Right forelimb (tissue), 1 donor: ENCODE measurements at places on chromosomes 13 and 19.

- DNase-seq, result no peak
Measured at GRCh38 chr13:38755793-38756192, 68.9 kb downstream of the FREM2 start.

DNA sequence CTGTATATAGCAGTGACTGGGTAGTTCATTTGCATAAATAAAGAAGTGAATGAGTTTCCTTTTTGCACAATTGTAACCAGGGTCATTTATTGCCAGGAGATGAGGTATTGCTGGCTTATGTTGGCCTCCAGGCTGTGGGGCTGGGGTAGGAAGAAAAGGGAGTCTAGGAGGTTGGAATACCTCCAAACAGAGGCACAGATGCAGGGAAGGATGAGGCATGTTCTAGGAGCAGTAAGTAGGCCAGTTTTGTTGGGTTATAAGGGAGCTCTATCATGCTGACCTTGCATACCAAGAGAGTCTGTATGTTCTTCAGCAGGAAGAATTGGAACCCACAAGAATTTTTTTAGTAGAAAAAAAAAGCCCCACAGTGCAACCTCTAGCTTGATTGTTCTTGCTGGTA lies 17.2 kb upstream of the CYSLTR2 start:
- DNase-seq, result no peak

- DNase-seq, result no peak
Measured at GRCh38 chr13:60571571-60571970, 174.6 kb downstream of the TDRD3 start.

- DNase-seq, result no peak
Measured at GRCh38 chr13:100470866-100471505, 117.6 kb downstream of the GGACT start.

DNA sequence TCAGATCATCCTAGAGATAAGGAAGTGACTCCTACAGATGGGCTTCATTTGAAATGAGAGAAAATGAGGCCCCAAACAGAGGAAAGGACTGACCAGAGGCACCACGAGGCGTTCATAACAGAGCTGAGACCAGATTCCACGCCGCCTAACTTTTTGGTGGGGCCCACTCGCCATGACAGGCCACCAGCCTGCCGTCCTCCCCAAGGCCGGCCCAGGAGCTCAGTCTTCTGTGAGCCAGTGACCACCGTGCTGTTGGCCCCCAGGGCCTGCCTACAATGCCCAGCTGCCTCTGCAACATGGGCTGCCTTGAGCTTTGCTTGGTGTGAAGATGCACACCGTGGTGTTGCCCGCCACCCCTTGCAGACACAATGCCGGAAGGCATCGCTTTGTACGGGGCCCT lies 40.5 kb downstream of the TSHZ3 start:
- DNase-seq, result no peak

- DNase-seq, result peak; percentile 75
Measured at GRCh38 chr19:17327654-17328516, 6.8 kb downstream of the ANO8 start.

DNA sequence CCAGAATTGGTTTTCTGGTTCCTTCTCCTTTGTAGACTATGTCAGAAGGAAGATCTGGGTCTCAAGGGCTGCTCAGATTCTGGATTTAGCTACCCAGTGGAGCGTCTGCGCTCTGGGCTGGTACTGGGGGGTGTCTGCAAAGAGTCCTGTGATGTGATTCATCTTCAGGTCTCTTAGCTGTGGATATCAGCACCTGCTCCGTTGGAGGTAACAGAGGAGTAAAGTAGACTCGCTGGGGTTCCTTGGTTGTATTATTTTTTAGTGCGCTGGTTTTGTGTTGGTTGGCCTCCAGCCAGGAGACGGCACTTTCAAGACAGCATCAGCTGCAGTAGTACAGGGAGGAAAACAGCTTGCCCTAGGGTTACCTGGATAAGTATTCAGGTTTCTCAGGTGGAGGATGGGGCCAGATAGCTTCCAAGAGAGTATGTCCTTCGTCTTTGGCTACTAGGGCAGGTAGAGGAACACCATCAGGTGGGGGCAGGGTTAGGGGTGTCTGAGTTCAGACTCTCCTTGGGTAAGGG lies 10.4 kb upstream of the KLK15 start:
- DNase-seq, result no peak

DNA sequence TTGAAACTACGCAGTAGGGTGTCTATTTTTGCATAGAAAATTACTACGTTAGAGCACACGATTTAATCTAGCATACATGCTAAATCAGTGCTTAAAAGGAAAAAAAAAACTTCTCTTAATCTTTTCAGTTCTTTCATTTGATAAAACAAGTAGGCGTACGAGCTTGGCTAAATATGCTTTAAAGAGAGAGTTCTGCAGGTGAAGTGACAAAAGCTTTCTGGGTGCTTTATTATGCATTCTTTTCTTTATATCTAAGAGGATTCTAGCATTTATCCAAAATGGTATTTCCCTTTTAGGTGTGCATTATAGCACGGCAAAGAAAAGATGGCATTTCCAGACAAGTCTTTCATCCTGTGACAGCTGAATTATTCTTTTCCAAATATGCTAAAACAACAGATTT lies 281.2 kb downstream of the PCDH9 start:
- no peak for DNase-seq

DNA sequence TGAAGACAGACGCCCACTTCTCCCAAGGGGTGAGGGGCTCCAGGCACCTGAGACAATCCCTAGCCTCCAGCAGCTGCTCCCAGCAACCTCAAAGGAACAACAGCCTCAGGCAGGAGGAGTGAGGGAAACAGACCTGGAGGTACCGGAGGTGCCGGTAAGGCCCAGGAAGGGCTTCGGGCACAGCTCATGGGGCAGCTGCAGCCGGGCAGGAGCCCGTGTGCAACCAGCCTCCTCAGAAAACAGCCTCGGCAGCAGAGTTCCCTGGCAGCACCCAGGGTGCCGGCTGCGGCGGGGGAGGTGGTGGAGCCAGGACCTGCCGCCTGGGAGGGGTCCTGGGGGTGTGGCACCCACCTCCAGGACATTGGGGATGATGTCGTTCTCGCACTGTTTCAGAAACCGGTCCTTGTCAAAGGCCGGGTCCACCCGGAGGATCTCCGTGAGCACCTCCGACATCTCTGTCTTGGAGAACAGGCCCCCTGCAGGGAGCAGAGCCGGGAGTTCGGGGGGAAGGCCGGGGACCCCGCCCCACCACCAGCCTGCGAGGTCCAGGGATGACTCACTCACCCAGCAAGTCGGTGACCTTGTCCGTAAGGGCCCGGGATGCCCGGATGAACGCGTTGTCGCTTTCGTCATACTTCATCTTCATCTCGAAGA lies 6.5 kb upstream of the CTXN1 start:
- DNase-seq, result no peak

DNA sequence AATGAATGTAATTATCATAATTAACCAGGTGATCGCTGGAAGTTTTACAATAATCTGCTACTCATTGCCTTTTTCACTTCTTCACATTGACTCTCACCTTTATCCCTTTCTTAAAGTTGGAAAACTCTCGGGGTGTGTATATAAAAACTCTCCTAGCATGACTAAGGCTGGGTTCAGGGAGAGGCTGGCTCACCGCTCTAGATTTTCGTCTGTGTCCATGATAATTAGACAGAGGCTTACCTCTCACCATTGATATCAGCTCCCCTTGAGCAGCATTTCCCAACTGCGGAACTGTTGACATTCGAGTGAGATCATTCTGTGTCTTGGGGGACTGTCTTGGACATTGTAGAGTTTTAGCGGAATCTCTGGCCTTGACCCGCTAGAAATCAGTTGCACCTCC lies 39.4 kb downstream of the NFIX start:
- DNase-seq, result no peak
